Right ventricle myocardium inferior (tissue), 1 donor: ENCODE measurements at places on chromosomes 6 and 20. TPM values are rescaled to one million over a fixed set of nuclear protein-coding genes. Genes with fewer than 3 reads are reported as not detected.

Gene CST4
- not detected for total RNA-seq

GRCh38 chr6:43478008-43478372, 620 bp downstream of the TJAP1 start:
- DNase-seq, result no peak

GRCh38 chr6:129874837-129875236, 13.7 kb upstream of the TMEM244 start:
- DNase-seq, result no peak

DNA sequence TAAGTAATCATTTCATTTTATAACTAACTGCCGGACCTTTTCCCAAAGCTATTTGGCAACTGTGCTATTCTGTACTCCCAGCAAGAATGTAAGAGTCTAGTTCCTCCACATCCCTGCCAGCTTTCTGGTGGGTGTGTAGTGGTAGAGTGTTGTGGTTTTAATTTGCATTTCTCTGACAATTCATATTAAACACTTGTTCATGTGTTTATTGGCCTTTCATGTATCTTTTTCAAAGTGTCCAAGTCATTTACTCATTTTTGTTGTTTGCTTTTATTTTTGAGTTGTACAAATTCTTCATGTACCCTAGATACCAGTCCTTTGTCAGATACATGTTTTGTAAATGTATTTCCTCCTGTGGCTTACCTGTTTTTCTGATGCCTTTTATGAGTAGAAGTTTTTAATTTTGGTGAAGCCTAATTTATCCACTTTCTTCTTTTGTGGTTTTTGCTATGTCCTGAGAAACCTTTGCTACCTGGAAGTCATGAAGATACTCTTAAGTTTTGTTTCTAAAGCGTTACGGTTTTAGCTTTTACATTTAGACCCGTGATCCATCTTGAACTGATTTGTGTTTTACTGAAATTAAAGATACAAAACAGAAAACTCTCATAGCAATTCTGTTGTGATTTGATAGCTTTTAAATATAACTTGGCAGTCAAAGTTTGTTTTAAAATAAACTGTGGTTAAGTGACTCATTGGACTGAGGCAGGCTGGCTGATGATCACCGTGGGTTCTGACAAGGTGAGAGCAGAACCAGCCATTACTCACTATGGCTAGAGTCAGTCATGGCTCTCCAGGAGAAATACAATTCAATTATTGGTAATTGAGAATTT, 8.0 kb downstream of the MYLIP start:
- DNase-seq, result no peak

Gene FILIP1
- total RNA-seq, result 149 TPM

DNA sequence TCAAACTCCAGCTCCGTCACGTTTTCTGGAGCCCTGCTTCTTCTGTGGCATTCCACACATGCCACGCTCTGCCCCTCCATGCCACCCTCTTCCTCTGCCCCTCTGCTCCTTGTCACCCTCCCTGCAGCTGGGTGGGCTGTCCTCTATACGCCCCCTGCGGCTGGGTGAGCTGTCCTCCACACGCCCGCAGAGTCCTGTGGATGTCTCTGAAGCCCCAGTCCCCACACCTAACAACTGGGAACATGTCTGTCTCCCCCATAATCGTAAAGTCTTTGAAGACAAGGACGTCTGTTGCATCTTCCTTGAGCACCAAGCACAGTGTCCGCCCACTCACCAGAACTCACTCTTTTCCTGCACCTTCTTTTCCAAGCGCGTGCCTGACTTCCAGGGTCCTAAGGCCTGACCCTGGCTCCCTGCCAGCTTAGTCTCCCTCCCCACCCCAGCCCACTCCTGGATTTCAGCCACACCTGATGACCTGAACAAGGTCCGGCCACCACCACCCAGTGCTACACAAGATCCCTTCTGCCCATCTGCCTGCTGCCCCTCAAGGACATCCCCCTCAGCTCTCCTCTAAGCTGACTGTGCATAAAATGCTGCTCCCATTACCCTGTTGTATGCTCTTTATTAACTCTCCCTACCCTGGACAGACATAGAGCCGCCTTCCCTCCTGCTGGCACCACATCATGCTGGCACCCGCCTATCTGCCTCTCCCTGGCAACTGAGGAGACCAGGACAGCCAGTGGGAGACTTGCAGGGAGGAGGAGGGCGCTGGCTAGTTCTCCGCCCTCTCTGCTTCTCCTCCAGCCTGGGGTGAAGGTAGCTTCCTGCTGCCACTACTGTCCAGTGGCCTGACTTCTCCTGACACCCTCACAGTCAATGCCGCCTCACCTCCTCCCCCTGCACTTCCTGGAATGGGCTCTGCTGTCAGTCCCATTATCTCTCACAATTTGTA, 10.7 kb upstream of the PRR18 start:
- no peak for DNase-seq

GRCh38 chr6:120237221-120237620, 887.7 kb upstream of the MAN1A1 start:
- DNase-seq, result no peak

Gene PTK6
- total RNA-seq, result 0.11 TPM

- DNase-seq, result no peak
These were observed 33.2 kb downstream of the ANKS1A start for GRCh38 chr6:34922177-34922663.

DNA sequence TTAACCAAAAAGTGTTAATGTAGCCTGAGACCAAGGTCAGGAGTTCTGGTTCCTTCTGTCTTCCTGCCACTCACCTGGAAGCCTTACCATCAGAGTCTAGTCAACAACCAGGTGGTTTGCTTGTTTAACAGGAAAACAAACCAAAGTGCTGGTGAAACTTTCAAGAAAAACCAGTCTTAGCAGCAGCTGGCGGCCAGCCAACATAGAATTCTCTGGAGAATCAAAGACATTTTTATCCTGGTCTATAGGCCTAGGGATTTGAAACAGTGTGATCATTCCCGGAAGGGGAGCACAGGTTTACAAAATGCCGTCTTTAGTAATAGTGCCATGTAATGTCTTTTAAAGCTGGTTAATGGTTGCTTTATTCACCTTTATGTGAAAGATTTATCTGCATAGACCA, 146.6 kb upstream of the AKIRIN2 start:
- DNase-seq, result no peak

DNA sequence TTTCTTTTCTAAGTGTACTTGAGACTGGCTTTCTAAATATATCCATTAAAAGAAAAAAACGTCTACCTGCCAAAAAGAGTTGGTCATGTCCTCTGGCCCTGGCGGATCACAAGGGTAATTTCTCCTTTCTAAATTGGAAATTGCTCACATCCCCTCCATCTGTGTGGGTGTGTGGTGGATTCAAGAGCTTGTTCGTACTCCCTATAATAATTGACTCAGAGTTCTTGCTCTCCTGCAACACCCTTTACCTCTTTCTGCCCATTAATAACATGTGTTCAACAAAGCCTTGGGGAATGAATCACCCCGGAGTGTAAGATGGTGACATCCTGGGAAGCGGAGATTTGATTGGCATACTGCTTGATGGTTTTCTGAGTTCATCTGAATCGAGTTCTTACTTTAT, 263.8 kb downstream of the ALDH8A1 start:
- DNase-seq, result no peak

- DNase-seq, result no peak
These were observed 116.0 kb downstream of the CRYBG1 start for GRCh38 chr6:106476331-106477105.

Gene BFSP1
- 0.57 TPM for total RNA-seq

DNA sequence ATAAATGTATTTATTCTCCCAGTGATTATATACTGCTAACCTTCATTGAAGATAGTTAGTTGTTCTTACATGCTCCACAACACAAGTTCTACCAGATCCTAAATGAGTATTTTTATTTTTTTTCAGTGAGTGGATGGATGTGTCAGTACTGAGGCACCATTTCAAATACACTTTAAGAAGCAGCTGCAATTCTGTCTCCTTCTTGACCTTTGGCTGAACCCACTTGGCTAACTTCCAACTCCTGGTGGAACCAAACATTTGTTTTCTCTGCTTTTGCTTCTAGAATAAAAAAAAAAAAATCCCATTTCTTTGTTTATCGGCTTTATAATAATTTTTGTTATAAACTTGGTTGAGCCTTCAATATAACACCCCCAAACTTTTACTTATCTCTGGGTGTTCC, 458.3 kb upstream of the MAP3K7 start:
- DNase-seq, result no peak

GRCh38 chr20:53940907-53941545, 129.4 kb downstream of the BCAS1 start:
- DNase-seq, result no peak
